ENCODE measurements at places on chromosomes 4 and X. TPM values are rescaled to one million over a fixed set of nuclear protein-coding genes. Genes with fewer than 3 reads are reported as not detected.

- no peak for DNase-seq
- no peak overlapping the region for H3K4me3 ChIP-seq
- H3K36me3 ChIP-seq: no peaks in the 10 kb centered on the region
- no peak overlapping the region for H3K27ac ChIP-seq
Observed at GRCh38 chr4:156941940-156942548, 29.6 kb downstream of the PDGFC start.

PLP1 gene
- not detected for total RNA-seq

GRCh38 chr4:55358668-55359067 is 12.6 kb downstream of the SRD5A3 start:
- H3K36me3 ChIP-seq: no peaks in the 10 kb centered on the region
- H3K27me3 ChIP-seq: no peaks in the 10 kb centered on the region
- H3K4me1 ChIP-seq: no peaks in the 10 kb centered on the region
- no peak overlapping the region for H3K4me3 ChIP-seq

MAGED2 gene
- 57.8 TPM for total RNA-seq

HPGDS gene
- 0.36 TPM for total RNA-seq

DNA sequence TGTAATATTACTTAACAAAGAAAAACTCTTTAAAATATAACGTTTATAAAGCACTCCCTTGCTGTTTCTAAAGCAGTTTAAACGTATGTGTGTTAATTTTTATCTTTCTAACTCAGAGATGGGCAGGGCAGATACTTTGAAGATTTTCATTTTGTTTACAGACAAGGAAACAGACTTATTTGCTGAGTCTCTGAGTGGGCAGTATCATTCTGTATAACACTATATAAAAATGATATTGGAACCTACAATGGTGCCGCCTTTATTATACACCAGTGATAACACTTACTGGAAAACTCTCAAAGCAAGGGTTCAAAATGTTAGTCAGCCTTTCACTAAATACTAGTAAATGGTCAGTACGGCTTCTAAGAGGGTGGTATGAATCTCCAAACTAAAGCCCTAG is 193.4 kb downstream of the NR3C2 start:
- no peak for DNase-seq
- no peak overlapping the region for H3K4me3 ChIP-seq
- H3K4me1 ChIP-seq: no peaks in the 10 kb centered on the region
- no peaks in the 10 kb centered on the region for H3K27me3 ChIP-seq
- H3K36me3 ChIP-seq: no peaks in the 10 kb centered on the region
- no peak overlapping the region for H3K27ac ChIP-seq

Data from natural killer cell (primary cell).